NCI-H1105 treated with DMSO at 0.1 percent for 48 hours (cell line): ENCODE measurements at places on chromosomes 16 and 17.

DNA sequence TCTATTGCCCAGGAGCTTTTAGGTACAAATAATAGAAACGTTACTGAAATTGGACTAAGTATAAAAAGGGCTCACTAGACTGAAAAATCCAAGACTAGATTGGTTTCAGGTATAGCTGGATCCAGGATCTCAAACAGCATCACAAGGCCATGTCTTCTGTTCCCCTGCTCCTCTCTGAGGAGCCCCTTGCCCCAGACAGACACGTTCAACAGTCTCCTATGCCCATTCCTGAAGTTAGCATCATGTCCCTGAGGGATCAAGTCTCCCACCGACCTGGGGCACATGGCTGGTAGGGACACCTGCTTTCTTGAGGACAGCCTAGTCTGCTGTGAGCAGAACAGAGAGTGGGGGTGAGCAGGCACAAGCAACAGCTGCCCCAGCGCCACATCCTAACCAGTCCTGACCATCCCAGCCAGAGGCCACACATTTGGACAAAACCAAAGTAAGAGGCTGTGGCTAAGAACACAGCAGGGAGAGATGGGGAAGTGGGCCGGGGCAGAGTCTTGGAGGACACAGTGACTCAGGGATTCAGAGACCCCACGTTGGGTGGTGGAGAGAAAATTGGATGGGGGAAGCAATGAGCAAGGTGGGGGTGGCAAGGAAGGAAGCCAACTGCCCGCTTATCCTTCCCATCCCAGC lies 10.5 kb upstream of the MMP2 start:
- DNase-seq, result no peak

- no peak for DNase-seq
Measured at GRCh38 chr16:71303938-71304337, 14.7 kb upstream of the CMTR2 start.

DNA sequence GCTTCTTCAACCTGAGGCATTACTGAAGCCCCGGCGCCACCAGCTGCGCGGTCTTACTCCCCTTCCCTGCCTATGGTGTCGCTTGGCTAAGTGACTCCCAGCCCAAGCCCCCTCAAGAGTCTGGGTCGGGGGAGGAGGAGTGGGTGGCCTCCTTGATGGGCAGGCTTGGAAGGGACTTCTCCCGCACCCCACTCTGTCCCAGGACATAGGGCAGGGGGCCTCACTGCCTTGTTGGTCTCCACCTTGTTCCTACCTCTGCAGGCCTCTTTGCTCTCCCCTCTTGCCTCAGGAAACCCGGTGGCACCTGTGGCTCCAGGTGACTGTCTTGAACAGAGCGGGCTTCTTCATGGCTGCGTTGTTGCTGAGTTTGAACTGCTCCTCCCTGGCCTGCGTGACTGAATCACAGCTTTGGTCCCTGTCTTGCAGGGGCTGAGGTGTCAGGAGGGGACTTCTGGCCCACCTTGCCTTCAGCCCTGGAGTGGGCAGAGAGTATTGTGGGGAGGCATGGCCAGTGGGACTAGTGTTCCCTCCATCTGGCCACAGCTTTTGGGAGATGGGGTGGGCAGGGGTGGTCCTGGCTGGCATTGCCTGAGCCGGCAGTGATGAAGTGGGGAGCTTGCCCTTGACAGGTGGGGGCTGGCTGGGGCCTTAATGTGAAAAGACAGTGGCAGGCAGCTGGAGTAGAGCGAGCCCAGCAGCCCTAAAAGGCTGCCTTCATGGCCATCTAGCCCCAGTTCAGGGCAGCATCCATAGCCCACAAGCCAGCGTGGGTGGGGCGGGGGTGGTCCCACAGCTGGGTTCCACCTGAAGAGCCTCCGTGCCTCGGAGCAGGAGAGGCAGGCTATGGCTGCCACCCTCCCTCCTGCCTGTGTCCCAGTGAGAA lies 7.3 kb downstream of the CBX2 start:
- DNase-seq, result no peak

DNA sequence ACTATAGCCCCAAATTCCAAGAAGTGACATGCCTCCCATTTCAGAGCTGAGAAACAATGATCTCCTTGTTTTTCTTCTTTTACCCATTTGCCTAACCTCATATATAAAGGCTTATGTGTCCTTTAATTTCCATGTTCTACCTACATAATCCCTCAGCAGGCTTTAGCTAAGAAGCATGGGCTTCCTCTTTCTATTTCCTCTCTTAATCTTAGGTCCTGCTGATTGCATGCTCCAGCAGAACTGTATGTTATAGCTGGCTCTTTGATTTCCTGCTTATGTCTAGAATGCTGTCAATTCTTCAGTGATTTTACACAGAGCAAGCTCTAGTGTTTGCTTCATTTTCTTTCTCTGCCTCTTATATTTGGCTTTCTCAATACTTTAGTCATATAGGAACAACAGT lies 151.7 kb upstream of the COX10 start:
- no peak for DNase-seq

DNA sequence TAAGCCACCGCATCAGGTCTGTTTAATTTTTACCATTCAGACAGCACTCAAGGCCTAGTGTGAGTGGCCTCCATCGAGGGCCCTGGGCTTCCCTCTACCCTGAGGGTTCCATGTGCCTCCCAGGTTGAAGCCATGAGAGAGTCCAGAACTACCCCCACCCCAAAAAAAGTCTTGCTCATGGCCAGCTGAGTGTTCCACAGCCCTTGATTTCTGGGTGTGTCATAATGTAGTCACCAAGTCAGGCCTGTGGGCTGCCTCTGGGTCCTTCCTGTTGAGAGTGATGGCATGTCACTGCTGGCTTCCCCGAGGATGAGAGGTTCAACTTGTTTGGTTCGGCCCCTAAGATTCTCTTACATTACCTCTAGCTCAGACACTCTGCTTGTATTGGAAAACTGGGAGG lies 100.6 kb downstream of the PITPNC1 start:
- no peak for DNase-seq

DNA sequence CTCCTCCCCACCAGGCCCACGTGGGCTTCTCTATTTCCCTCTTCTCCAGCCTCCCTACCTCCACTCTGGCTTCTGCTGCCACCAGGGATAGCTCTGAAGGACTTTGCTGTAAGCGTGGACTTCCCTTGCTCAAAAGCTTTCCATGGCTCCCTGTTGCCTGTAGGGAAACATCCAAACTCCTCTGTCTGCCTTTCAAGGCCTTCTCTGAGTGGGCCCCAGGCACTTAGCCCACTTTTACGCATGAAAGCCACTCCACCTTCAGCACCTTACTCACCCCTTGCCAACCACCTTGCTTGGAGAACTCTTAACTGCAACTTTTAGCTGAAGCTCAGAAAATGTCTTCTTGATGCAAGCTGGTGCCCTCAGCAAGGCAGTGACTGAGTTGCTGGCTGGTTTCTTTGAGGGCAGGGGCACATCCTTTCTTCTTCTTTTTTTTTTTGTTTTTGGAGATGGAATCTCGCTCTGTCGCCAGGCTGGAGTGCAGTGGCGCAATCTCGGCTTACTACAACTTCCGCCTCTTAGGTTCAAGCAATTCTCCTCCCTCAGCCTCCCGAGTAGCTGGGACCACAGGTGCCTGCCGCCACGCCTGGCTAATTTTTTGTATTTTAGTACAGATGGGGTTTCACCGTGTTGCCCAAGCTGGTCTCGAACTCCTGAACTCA lies 52.0 kb upstream of the DLX4 start:
- no peak for DNase-seq

DNA sequence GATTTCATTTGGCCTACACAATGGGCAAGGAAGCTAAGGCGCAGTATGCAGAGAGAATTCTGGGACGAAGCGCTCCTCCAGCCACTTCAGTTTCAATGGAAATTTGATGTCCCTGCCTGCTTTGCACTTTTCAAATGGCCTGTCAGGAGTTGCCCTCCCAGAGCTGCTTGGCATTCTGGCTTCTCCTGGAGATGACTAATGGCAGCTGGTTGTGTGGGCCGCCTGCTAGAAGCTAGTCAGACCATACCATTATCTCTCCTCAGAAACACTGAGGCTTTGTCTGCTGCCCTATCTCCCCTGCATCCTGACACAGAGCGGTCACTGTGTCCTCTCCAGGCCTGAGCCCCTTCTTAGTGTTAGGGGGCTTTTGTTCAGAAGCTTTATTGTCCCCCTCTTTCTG lies 180.1 kb downstream of the SPECC1 start:
- DNase-seq, result no peak

DNA sequence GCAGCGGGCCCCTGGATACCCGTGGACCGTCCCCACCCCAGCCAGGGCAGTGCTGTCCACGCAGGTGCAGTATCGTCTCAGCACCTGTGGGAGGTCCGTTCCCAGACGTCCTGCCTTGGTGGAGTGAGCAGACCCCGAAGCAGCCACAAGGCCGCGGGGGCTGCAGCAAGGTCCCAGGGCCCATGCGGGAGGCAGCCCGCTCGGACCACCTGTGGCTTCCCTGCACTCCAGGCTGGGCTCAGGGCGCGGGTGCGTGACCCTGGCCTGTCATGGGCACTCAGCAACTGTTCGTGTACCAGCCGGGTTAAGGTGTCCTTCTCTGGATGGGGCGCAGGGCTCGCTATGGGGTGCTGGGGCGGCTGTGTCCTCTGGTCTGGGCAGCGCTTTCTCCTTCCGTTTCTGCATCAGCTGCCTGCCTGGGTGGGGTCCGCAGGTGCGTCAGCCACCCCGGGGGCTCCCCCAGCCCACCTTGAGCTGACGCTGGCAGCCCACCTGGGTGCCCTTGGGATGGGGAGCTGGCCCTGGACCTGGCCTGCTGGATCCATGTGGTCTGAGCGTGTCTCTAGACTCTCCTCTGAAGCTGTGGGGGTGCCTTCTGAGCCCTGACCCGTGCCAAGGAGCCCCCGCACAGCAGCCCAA lies 18.4 kb downstream of the BAHCC1 start:
- no peak for DNase-seq

GRCh38 chr17:4420692-4421131 lies 13.0 kb upstream of the SPNS3 start:
- peak; percentile 79 for DNase-seq

DNA sequence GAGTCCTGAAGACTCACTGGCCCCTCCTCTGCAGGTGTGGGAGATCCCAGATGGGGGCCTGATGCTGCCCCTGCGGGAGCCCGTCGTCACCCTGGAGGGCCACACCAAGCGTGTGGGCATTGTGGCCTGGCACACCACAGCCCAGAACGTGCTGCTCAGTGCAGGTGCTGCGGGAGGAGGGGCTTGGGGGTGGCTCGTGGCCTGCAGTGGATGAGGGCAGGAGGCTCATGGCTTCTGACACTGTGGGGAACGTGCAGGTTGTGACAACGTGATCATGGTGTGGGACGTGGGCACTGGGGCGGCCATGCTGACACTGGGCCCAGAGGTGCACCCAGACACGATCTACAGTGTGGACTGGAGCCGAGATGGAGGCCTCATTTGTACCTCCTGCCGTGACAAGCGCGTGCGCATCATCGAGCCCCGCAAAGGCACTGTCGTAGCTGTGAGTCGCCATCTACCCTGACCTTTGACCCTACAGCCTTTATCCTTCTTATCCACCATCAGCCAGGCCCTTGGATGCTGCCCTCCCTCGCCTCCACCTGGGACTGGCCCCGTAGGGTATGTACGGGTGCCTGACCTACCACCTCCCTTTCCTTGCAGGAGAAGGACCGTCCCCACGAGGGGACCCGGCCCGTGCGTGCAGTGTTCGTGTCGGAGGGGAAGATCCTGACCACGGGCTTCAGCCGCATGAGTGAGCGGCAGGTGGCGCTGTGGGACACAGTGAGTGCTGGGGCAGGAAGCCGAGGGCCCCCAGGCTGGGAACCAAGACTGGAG lies 3.6 kb downstream of the CORO1A start:
- DNase-seq, result no peak

GRCh38 chr17:64418506-64419339 lies 28.1 kb upstream of the PECAM1 start:
- peak; percentile 63 for DNase-seq

- no peak for DNase-seq
Measured at GRCh38 chr16:53821487-53821886, 117.5 kb downstream of the FTO start.

GRCh38 chr16:5216441-5217080 lies 119.0 kb upstream of the EEF2KMT start:
- DNase-seq, result no peak

GRCh38 chr17:67525239-67526135 lies 148.4 kb downstream of the PITPNC1 start:
- no peak for DNase-seq

GRCh38 chr17:37608351-37609169 lies 658 bp downstream of the SYNRG start:
- DNase-seq, result peak; percentile 36

DNA sequence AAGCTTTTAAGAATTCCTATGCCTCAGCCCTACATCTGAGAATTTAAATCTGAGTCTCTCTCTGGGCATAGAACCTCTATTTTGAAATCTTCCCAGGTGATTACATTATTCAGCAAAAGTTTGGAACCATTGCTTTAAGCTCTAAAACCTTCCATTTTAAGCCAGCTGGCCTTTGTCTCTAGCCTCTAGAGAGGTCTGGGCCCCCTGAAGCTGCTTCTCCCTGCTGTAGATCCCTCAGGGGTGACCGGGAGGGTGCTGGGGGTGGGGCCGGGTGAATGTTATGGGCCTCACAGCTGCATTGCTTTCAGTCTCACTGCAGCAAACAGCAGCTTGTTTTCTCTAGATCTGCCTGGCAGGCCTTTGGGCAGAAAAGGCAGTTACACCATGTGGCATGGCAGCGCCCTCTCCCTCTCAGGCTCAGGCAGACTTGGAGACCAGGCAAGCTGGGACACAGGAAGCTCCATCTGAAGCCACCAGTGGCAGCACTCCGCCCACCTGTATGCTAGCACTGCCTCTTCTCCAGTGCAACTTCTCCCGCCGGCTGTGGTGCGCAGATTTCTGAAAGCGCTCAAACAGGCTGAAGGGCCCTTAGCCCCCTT lies 66.3 kb downstream of the MPRIP start:
- no peak for DNase-seq

DNA sequence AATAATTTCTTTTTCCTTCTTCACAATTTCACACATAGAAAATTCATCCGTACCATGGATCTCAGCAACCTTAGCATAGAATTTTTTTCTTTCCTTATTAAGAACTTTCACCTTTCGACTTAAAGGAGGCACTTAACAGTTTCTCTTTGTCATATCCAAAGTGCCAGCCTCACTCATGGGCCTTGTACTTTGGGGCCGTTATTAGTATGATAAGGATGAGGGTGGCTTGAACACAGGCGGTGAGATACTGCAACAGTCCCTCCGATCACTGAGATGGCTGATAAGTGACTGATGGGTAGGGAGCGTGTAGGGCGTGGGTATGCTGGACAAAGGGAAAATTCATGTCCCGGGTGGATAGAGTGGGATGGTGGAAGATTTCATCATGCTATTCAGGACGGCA lies 85.3 kb downstream of the OR1D5 start:
- DNase-seq, result no peak

DNA sequence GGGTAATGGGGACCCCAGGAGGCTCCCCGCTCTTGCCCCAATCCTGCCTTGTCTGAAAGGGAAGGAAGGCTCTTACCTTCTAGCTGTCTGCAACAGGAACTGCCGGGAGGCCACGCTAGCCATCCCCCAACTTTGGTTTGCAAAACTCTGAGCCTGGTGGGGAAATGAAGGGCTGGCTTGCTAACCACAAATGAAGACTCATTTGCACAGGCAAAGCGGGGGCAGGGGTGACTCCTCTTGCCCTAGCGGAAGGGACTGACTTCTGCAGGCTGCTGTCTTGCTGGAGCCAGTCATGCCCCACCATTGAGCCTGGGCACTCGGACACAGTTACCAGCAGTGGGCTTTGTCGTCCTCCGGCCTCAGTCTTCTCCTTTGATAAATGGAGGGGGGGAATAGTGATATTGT lies 52.6 kb downstream of the PLCG2 start:
- no peak for DNase-seq
